ENCODE measurements at places on chromosomes 1 and 21. TPM values are rescaled to one million over a fixed set of nuclear protein-coding genes. Genes with fewer than 3 reads are reported as not detected.

DNA sequence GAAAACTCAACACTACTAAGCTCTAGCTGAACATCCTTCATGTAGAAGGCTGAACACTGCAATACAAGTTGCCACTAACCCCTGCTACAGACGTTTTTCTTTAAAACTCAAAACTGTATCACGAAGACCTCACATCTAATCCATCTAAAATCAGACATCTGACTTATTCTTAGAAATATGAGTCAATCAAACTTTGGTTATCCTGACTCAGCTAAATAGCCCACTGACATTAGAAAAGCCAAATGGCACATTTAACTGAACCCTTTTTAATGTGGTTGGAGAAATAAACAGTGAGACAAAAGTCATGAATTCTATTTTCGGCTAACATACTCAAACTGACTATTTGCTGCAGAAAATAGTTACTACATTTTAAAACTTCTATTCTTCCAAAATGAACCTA, 35.6 kb downstream of the WLS start:
- DNase-seq, result no peak

The F13B gene
- not detected for total RNA-seq

The CEP170 gene
- total RNA-seq, result 36.1 TPM

The SFN gene
- 1.4 TPM for total RNA-seq

The OR2L2 gene
- 0.19 TPM for total RNA-seq

GRCh38 chr21:46068516-46069079, 29.3 kb upstream of the COL6A2 start:
- no peak for DNase-seq

DNA sequence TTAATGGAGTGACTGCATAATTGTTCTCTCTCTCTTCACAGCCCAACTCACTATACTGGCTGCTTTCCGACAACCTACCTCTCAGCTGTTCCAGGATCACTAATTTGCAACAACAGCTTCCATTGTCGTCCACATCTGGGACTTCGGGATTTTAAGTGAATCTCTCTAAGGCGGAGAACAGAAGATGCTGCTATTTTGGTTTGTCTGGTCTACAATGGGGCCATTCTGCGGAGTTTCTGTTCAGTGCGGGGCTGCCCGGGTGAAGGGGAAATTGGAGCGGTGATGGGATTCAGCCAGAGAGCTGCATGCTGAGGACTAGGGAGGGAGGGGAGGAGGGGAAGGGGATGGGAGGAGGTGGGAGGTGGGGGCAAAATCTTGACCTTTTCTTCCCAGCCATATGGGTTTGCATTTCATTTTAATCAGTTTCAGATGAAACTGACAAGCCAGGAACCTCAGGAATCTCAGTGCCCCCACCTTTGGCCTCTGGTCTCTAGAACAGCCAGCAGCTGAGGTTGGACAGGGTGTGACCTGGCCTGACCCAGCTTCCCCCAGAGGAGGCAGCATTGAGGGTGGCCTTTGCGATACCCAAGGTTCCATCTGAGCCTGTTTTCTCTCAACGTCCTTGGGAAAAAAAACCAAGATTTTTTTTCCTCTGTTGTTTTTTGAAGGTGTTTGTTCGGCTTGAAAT, 6.9 kb upstream of the SRP9 start:
- no peak for DNase-seq

The ABCA4 gene
- total RNA-seq, result not detected

The HTR6 gene
- 0.14 TPM for total RNA-seq

The NBPF10 gene
- 1.6 TPM for total RNA-seq

DNA sequence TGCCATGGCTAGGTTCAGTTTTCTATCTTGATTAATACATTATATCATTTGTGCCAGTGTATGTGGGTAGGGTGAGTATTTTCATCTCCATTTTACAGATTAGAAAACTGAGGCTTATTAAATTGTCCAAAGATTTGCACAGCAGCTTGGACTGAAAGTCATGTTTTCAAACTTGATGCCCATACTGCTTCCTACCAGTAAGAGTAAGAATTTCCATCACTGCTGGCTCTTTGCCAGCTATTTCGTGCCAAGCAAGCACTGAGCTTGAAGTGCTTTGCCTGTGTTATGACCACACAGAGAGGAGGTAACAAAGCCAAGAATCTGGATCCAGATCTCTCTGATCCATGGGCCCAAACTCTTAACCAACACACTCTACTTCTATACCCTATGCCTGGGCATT, 295.0 kb downstream of the VAV3 start:
- no peak for DNase-seq

The TCP10L gene
- 1.1 TPM for total RNA-seq

- DNase-seq, result no peak
Observed at GRCh38 chr1:243291292-243291691, 35.5 kb downstream of the SDCCAG8 start.

- DNase-seq, result no peak
Observed at GRCh38 chr1:110021285-110021684, 13.1 kb upstream of the STRIP1 start.

- no peak for DNase-seq
Observed at GRCh38 chr1:233463333-233463732, 135.8 kb downstream of the MAP3K21 start.

The TRIM58 gene
- 0.09 TPM for total RNA-seq
